ENCODE measurements at places on chromosomes 2 and 18.

DNA sequence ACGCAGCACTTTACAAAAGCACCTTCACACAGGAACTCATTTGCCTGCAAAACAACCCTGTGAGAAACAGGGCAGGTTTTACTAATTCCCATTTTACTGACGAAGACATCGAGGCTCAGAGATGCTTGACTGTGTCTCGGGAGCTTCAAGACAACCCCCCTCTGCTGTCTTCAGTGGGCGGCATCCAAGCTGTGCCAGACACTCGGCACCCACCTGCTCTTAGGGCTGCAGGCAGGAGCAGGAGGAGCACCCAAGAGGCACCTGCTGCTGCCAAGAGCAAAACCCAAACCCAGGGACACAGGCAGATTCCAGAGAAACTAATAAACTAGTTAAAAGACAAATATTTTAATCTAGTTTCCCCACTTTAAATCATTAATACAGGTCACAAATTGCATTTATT lies 67.9 kb downstream of the PPP4R1 start:
- H3K36me3 ChIP-seq: peaks cover 23% of the 10 kb centered on the region
- DNase-seq: no peak
- no peak overlapping the region for H3K4me3 ChIP-seq
- H3K27me3 ChIP-seq: no peaks in the 10 kb centered on the region
- H3K27ac ChIP-seq: no peak overlapping the region
- peaks cover 3% of the 10 kb centered on the region for H3K4me1 ChIP-seq

GRCh38 chr2:238645716-238646115 lies 202.2 kb upstream of the TWIST2 start:
- no peaks in the 10 kb centered on the region for H3K4me1 ChIP-seq
- H3K27ac ChIP-seq: no peak overlapping the region
- no peak overlapping the region for H3K4me3 ChIP-seq

- no peaks in the 10 kb centered on the region for H3K4me1 ChIP-seq
- H3K27me3 ChIP-seq: no peaks in the 10 kb centered on the region
- DNase-seq: no peak
- no peaks in the 10 kb centered on the region for H3K36me3 ChIP-seq
- H3K27ac ChIP-seq: no peak overlapping the region
- H3K4me3 ChIP-seq: no peak overlapping the region
These were observed 61.3 kb downstream of the SMAD4 start for GRCh38 chr18:51091270-51091669.

GRCh38 chr2:239279508-239280295 lies 121.1 kb downstream of the HDAC4 start:
- DNase-seq: no peak
- H3K4me1 ChIP-seq: peaks cover 31% of the 10 kb centered on the region
- no peak overlapping the region for H3K27ac ChIP-seq
- no peak overlapping the region for H3K4me3 ChIP-seq

- DNase-seq: no peak
- no peaks in the 10 kb centered on the region for H3K27me3 ChIP-seq
- H3K4me1 ChIP-seq: no peaks in the 10 kb centered on the region
- H3K27ac ChIP-seq: no peak overlapping the region
- H3K36me3 ChIP-seq: no peaks in the 10 kb centered on the region
- no peak overlapping the region for H3K4me3 ChIP-seq
These were observed 25.3 kb upstream of the ANXA4 start for GRCh38 chr2:69716555-69717120.
